Activated CD4-positive, alpha-beta T cell treated with anti-CD3 and anti-CD28 coated beads, Interleukin-2, amount 50 U/mL, for 4 hours (primary cell): ENCODE measurements at places on chromosomes 3 and 15.

- DNase-seq: no peak
Measured at GRCh38 chr15:69903470-69904469, 193.9 kb downstream of the TLE3 start.

GRCh38 chr15:100032358-100033085, 299.3 kb upstream of the LYSMD4 start:
- DNase-seq: no peak

DNA sequence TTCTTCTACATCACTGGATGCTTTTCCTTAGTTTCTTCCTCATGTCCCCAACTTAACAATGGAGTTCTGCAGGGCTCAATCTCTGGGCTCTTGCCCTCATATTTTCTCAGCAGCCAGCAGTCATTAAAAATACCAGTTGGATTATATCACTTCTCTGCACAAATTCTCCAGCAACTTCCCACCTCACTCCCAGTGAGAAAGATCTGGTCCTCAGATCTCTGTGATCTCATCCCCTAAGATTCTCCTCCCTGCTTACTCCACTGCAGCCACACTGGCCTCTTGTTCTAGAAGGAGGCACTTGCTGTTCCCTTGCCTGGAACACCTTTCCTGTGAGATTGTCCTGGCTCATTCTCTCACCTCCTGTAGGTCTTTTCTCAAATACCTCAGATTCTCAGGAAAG, 6.1 kb downstream of the ERICH6 start:
- no peak for DNase-seq

GRCh38 chr3:44016818-44017217, 224.9 kb upstream of the TOPAZ1 start:
- no peak for DNase-seq

GRCh38 chr15:98823012-98823458, 174.7 kb downstream of the IGF1R start:
- no peak for DNase-seq

- no peak for DNase-seq
Measured at GRCh38 chr3:155701882-155702465, 42.9 kb downstream of the PLCH1 start.

DNA sequence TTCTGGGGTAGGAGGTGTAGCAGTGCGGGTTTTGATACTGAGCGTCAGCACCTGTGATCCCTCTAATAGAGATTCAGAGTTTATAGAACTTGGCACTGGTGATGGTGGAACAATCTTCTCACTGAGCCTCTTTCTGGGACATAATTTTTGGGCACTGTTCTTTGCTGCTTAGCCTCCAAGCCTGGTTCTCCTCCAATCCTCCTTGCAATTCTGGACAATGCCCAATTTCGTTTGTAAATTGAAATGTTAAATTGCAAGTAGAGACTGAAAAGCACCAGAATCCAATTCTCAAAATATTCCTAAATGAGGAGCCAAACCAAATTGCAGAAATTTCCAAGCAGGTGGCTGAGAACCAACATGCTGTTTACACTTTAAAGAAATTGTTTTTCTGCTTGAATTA, 149.8 kb upstream of the ABI3BP start:
- no peak for DNase-seq

- DNase-seq: no peak
Measured at GRCh38 chr3:23685541-23686258, 120.1 kb upstream of the UBE2E1 start.

DNA sequence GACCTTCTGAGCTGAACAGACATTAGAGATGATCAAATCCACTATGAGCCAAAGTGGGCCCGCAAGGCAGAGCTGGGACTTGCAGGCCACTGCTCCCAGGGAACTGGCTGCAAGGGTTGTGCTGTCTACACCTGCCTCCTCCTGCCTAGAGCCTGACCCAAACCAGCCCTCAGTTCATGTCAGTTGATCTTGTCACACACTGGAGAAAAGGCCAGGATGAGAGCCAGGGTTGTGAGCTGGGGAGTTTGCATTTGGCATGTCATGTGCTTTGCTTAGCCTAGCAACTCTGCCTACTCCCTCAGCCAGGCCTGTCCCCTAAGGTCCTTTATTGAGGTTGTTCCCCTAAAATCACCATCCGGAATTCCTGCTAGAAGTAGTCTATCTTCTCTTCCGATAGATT, 67.8 kb downstream of the RAB11A start:
- no peak for DNase-seq

DNA sequence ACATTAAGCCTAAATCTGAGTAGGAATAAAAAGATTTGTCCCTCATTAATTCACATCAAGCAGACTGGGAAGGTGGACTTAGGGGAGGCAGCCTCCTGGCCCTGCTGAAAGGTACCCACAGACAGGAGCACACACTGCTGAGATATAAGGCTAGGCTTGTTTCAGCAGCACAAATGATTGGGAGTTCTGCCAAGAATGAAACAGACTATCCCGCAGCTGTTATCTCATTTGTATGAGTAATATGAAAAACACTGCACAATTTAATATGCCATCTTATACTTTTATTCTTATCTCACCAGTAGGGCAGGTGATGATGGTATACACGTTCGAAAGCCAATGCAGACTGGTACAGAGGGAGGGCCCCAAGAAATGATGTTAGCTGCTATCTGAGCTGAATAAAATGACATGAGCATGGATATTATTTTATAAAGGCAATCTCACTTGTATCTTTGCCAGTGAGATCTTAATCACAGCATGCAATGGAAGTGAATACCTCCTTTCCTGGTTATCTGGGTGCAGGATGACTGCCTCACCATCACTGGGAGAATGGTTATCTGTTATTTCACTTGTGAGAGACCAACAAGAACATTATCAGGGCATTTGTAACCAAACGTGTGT, 258.7 kb upstream of the PPP2R3A start:
- DNase-seq: no peak

DNA sequence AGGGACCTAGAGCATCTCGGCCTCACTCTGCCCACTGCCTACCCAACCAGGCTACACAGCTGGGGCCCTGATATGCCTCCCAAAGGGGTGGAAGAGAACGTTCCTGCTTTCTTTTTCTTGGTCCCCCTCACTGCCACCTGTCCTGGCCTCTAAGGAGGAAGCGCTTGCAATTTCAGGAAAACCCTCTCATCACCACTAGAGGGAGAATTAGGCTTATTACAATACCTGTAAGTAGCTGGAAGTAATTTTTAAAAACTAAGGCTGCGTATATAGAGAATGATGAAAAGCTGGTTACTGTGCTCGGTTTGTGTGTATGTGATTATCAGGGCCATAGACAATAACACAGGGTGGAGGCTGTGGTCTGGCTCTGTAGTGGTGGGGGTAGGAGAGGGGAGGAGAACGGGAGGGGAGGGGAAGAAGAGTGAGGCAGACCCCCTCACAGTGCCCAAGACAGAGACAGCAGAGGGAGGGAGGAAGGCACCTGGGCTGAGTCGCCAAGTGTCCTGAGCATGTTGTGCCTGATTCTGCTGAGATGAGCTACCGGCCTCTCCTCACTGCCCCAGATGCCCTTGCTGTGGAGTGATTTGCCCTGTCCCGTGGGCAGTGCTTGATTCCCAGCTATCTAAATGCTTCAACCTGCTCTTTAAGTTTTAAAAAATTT, 3.3 kb downstream of the GABRG3 start:
- DNase-seq: no peak
